ENCODE measurements at places on chromosomes 1 and 21.

DNA sequence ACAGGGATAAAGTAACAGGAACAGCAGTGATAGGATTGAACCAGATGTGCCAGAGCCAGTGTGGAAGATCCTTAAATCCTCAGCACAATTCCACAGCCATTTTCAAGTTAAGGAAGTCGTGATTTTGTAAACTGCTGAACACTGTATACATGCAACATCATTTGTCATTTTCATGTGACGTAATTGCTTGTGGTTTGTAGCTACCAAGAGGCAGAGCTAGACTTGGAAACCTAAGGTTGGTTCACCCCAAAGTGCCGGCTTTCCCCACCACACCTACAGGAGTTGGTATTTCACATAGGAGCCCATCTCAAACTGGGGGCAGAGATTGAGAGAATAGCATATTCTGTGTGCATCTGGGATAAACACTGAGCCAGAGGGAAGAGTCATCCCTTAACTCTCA is 113.9 kb downstream of the CAPN8 start:
- DNase-seq, result no peak

GRCh38 chr1:95829556-95829955 is 595.5 kb downstream of the RWDD3 start:
- no peak for DNase-seq

- no peak for DNase-seq
Measured at GRCh38 chr1:236508593-236509027, 15.2 kb upstream of the LGALS8 start.

GRCh38 chr1:81757398-81758020 is 43.2 kb upstream of the ADGRL2 start:
- no peak for DNase-seq

DNA sequence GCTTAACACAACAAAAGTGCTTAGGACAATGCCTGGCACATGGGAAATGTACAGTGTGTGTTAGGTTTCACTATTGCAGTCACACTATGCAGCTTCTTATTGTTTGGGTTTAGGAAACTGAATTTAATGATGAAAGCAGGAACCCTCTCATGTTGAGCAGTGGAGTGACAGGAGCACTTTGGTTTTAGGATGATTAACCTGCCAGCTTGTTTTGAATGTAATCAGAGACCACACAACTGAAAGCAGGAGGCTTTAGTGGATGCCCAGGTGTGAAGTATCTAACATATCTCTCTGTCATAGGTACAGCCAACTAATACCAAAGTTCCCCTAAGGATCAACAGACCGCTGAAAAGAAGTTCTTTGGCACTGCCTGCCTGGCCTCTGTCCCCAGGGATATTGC is 406.9 kb upstream of the USP24 start:
- DNase-seq, result no peak

DNA sequence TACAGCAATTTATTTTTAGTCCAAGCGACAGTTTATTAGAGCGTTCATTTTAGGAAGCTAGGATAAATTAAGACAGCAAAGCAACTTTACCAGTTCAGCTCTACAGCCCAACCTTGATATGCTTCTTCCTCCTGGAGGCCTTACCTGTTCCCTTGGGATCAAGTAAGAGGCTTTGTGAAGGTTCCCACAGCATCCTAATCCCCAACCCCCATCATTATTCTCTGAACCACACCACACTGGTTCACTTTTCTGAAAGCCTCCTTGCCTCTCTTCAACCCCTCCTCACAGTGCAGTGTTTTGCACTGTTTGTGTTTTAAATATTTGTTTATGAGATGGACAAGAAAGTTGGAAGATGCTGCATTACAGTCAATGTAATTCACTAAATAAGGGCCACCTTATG is 126.3 kb upstream of the CXADR start:
- no peak for DNase-seq

DNA sequence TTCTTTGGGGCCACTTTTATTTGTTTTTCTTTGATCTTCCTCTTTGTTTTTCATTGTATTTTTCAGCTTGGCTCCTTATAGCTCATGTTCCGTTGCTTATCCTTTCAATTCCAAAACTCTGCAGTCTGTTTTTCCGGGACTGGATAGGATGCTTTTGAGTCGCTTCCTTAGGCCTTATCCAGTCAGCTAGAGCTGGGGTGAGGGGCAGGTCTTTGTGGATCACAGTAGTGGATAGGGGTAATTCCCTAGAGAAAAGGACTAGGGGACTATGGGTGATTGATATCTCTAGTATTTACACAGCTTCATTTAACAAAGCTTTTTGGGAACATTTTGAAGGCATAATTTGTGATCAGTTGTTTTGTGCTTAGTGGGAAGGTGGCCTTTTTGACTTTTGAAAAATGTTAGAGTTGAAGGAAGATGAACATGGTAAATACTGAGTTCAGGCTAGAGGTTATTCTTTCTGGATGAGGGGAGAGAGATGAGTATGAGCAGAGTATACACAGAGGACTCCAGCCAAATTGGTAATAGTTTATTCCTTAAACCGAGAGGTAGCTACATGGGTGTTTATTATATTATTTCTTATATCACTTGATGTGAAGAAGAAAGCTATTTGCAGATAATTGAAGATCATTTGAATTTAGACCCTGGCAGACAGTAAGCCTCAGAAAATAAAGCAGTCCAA is 22.5 kb downstream of the CEP350 start:
- DNase-seq, result no peak

GRCh38 chr1:164440232-164440631 is 118.8 kb upstream of the PBX1 start:
- no peak for DNase-seq

GRCh38 chr1:109393617-109394233 is 4.0 kb downstream of the SORT1 start:
- no peak for DNase-seq

GRCh38 chr1:230130172-230130944 is 63.3 kb downstream of the GALNT2 start:
- no peak for DNase-seq

GRCh38 chr1:45846931-45847330 is 43.5 kb downstream of the MAST2 start:
- no peak for DNase-seq

GRCh38 chr1:26553942-26554682 is 24.6 kb downstream of the RPS6KA1 start:
- DNase-seq, result no peak

GRCh38 chr1:152179566-152179965 is 20.5 kb upstream of the RPTN start:
- no peak for DNase-seq

DNA sequence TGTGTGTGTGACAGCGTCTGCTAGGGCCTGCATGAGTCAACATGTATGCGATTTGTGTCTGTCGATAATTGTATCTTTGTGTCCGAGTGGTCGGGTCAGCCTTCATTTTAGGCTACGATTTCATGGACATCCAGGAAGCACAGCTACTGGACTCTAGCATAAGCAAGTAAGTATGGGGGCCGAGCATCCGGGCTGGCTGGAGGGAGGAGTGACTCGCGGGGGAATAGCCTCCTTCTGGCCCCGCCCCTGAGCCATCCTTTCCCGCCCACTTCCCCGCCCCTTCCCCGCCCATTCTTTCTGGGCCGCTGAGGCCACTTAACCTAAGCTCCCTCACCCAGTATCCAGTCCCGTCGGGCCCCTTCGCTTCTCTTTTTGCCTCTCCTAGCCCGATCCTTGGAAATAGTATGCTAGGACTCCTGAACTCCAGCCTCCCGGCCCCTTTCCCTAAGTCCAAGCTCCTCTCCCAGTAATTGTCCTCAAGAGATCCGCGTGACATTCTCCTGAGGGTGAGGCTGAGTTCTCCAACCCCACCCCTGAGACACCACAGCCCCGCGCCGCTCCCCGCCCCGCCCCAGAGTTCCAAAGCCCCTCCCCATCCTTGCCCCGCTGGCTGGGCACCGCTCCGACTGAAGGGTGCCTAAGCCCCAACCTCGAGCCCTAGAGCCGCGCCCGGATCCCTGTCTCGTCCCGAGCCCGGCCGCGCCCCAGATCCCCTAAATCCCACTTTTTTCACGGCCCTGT is 1.2 kb downstream of the MAP3K6 start:
- DNase-seq, result peak; percentile 74

DNA sequence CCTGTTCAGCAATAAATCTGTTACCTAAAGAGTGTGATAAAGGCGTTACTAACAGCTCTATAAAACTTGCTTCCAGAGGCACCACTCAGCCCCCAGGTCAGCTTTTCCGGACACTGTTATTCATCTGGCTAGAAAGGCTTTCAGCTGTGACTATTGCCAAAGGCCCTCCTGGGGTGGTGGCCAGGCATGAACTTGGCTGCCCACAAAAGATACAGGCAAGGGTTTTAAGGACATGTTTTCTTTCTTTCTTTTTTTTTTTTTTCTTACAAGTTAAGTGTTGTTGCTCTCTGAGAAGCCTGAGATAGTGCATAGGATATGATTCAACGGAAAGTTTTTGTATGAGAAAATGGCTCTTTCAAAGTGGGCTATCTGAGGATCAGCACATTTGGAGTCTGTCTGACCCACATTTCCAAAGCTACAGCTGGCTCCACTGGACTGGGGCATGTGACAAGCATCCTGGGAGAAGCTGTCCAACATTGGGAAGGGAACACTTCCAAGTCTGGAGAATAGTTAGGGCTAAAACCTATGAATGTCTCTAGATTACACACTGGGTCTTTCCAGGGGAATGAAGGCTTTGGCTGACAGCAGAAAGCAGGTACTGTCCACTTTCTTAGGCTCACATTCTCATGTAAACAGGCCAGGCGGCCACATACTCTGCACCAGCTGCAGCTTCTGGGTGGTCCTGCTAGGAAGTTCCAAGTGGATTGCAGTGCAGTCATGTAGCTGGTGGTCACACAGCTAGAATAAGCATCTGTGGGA is 639.7 kb downstream of the LMO4 start:
- DNase-seq, result no peak

GRCh38 chr1:116910379-116911187 is 867 bp downstream of the PTGFRN start:
- DNase-seq, result peak; percentile 51

DNA sequence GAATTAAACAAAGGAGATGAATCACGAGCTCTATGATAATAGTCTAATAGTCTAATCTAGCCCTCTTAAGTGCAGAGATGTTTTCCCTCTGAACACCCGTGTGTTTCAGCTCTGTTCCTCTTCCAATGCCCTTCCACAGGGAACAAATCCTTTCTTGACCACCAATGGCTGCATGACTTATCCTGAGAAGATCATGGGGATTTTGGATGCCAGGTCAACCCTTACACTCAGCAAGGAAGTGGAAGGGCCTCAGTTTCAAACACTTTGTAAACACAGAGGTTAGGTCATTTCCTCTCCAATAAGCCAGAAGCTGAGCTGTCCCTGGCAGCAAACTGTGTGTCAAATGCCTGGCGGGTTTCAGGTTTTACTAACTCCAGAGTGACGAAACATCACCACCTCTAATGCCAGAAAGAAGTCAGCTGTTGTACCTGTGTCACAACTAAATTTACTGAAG is 200.0 kb downstream of the GABPA start:
- DNase-seq, result no peak

DNA sequence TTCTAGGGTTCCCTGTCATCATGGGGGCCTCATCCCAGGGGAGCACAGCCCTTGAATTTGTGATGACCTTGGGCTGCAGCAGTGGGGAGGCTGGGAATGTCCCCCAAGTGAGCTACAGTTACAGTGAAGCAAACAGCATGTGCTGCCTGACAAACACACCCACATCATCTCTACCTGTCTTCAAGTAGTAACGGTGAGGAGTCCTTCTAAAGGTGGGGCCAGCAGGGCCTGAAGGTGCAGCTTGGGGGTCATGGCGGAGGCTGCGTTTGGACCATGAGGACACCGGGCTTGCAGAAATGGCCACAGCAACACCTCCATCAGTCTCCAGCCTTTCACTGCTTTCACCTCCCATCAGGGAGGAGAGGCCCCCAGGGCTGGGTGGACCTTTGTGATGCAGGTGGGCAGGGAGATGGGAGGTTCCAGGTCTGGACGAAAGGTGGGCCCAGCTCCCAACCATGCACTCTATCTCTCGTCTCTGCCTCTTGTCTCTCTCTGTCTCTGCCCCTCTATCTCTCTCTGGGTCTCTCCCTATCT is 55.7 kb downstream of the WNT9A start:
- no peak for DNase-seq

DNA sequence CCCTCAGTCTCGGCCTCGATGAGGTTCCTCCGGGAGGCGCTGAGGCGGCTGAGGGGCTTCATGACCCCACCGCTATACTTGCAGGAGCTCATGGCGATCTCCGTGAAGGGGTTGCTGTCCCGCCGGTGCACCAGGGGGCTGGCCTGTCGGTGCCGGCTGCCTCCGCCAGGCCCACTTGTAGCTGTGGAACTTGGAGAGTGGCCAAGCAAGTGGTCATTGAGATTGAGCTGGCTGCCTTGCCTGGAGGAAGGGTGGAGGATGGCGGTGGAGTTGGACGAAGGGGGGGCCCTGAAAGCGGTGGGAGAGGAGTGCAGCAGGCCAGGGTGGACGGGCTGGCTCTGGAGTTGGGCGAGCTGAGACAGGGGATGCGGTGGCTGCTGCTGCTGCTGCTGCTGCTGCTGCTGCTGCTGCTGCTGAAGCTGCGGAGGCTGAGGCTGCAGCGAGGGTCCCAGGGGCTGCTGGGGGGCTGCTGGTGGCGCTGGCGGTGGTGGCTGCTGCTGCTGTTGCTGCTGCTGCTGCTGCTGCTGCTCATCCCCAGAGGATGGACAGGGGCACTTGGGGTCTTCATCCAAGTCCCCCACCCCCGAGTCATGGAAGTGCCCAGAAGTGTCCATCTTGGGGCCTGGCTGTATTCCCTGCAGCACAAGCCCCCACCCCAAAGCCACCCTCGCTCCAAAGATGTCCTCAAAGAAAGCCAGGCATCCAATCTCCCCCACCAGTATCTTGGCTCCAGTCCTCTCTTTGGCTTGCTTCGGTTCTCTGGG is 548 bp downstream of the KCNN3 start:
- no peak for DNase-seq

- no peak for DNase-seq
Measured at GRCh38 chr1:219264561-219264960, 90.9 kb downstream of the LYPLAL1 start.

DNA sequence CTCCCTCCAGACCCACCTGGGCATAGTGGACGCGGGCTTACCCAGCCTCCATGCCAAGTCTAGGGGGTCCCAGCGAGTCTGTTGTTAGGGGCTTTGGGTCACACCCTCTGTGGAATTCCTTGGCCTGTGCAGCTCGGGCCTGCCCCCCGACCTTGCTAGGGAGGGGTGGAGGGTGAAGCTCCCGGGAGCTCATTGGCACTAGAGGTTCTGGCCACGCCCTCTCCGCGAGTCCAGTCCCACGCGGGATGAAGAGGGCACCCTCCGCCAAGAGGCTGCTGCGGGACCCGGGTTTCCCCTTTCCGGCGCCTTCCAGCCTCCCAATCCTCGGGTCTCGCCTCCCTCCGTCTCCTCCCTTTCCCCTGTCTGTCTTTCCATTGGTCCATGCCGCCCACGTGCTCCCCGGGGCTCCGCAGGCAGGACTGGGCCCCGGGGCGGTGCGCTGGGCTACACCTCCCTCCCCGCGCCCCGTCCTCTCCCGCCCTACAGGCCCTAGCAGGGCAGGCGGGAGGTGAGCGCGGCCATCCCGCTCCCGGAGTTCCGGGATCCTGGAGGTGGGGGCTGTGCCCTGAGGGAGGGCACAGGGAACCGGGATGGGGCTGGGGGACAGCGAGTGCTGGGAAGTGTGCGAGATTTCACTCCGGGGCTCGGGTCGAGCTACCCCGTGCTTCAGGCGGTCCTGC is 3.5 kb downstream of the RUSC1 start:
- DNase-seq, result peak; percentile 90
